ENCODE measurements at places on chromosomes 6 and 20. TPM values are rescaled to one million over a fixed set of nuclear protein-coding genes. Genes with fewer than 3 reads are reported as not detected.

The FRS3 gene
- total RNA-seq, result 4.0 TPM

The AGPAT1 gene
- 62.3 TPM for total RNA-seq

DNA sequence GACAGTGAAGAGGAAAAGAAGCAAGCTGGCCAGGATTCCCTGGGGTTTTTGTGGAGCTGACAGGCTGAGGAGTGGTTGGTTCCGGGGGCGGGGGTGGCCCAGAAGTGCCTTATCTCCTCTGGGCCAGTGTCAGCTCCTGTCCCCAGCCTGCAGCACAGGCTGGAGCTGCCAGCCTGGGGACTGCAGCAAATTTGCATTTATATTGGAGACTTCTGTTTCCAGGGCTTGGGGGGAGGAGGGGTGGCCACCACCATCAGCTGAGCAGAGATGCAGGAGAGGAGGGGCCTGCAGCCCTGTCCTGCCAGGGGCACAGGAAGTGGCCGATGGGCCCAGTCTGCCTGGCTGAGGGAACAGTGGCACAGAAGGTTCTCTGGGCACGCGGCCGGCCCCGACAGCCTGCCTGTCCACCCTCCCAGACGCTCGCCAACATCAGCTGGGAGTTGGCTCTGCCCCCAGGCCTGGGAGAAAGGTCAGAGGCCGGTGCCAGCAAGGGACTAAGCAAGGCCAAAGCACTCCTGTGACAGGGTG lies 24.3 kb upstream of the SCRT2 start:
- no peak for DNase-seq

- no peak for DNase-seq
Measured at GRCh38 chr20:43995645-43996044, 81.0 kb downstream of the TOX2 start.

GRCh38 chr20:48471759-48472408 lies 355.9 kb downstream of the PREX1 start:
- no peak for DNase-seq

GRCh38 chr20:46025376-46025783 lies 3.6 kb upstream of the SLC12A5 start:
- no peak for DNase-seq

GRCh38 chr6:4861564-4861963 lies 85.4 kb downstream of the CDYL start:
- DNase-seq, result no peak

DNA sequence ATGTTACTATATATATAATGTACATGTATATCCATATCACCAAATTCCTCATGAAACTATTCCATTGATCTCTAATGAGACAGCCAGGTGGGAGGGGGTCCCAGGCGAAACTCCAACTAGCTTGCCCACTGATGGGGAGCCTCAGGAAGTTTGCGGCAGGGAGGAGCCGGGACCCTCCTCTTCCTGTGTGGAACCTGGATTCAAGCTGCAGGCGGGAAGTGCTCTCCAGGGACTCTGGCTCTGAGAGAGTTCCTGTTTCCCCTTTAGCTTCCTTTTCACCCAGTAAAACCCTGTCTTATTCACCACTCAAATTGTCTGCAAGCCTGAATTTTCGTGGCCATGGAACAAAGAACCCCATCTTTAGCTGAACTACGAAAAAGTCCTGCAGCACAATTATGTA lies 152.2 kb downstream of the OPN5 start:
- no peak for DNase-seq

DNA sequence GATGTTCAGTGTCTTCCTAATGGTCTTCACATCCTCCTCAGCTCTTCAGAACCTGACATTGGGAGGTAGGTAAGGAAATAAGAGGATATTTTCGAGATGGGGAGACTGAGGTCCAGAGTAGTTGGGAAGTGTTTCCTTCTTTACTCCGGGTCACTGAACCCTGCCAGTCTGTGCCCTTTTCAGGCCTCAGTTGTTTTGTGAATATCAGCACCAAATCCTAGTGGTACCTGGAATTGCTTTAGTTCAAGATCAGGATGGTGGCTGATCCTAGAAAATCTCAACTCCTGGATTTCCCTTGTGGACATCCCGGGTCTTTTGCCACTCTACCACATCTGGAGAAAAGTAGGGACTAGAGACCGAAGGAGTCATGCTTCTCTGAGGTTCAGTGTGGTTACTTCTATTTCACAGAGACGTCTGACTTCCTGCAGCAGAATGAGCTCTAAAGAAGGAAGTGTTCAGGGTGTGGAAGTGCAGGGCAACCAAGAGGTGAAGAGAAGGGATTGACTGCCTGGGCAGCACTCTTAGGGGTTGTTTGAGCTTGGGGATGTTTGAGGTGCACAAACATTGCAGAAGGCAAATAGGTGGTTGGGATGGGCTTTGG lies 995 bp downstream of the STK4 start:
- no peak for DNase-seq

GRCh38 chr6:170114956-170115855 lies 175.7 kb downstream of the DLL1 start:
- no peak for DNase-seq

The SIRPD gene
- not detected for total RNA-seq
